Bronchial smooth muscle cell (primary cell): ENCODE measurements at places on chromosomes 5 and 9. TPM values are rescaled to one million over a fixed set of nuclear protein-coding genes. Genes with fewer than 3 reads are reported as not detected.

Gene EPB41L4B
- total RNA-seq: 0.16 and 0.26 TPM in 2 replicates

Gene ANKRD18A
- total RNA-seq: not detected in 2 replicates

Gene SLCO6A1
- total RNA-seq: not detected in 2 replicates

Gene SV2C
- not detected in 2 replicates for total RNA-seq

Gene PPP1R2B
- total RNA-seq: not detected in 2 replicates

Gene MED10
- 9.0 and 10.4 TPM in 2 replicates for total RNA-seq
